Stimulated activated CD8-positive, alpha-beta memory T cell treated with anti-CD3 and anti-CD28 coated beads, Interleukin-7, amount 100 ng/mL, for 1 hour (primary cell): ENCODE measurements at places on chromosomes 12 and 14.

DNA sequence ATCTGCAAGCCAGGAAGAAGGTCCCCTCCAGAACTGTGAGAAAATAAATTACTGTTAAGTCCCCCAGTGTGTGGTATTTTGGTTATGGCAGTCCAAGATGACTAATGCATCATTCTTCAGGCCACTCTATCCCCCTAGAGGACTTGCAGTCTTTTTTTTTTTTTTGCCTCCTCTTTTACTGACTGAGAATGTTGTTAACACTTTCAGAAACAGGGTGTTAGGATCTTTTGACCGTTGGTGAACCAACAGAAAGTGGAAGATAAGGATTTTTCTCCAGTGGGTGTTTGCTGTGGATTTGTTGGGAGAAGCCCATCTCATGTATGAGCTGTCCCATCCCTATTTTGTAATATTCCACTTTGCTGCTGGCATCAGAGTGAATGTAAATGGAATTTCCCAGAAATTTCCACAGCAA lies 37.8 kb downstream of the MARK3 start:
- no peak for DNase-seq

DNA sequence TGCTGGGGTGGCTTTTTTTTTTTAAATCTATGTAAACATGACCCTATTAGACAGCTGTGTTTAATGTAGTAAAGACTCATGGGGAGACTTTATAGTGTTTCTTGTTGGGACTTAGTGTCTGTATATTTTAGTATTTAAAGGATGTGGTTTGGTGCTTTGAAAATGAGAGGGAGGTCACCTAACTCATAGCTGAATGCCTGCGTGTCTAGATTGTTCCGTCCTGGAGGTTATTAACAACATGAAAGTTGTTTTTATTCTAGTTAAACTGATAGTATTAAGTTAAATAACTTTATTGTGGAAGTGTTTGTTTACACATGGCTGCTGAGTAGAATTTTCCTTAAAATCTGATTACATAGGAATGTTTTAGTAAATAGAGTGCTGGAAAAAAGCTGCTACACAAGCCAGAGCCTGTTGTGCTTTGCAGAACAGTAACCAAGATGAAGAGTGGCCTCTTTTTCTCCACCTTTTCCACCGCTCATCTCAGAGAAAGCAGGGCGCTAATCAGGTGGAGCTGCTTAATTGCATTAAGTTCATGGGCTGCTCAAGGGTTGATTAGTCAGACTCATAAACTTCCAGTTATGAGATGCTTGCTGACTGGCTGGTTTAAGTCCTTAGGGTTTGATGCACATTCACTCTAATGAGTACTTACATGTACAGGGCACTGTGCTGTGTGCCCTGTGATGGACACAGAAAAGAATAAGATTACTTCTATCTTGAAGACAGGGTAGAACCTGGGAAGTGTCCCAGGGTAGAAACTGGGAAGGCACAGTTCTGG lies 62.7 kb downstream of the FBXO34 start:
- DNase-seq = no peak

- no peak for DNase-seq
These were observed 36.9 kb downstream of the TTLL5 start for GRCh38 chr14:75697918-75698317.

DNA sequence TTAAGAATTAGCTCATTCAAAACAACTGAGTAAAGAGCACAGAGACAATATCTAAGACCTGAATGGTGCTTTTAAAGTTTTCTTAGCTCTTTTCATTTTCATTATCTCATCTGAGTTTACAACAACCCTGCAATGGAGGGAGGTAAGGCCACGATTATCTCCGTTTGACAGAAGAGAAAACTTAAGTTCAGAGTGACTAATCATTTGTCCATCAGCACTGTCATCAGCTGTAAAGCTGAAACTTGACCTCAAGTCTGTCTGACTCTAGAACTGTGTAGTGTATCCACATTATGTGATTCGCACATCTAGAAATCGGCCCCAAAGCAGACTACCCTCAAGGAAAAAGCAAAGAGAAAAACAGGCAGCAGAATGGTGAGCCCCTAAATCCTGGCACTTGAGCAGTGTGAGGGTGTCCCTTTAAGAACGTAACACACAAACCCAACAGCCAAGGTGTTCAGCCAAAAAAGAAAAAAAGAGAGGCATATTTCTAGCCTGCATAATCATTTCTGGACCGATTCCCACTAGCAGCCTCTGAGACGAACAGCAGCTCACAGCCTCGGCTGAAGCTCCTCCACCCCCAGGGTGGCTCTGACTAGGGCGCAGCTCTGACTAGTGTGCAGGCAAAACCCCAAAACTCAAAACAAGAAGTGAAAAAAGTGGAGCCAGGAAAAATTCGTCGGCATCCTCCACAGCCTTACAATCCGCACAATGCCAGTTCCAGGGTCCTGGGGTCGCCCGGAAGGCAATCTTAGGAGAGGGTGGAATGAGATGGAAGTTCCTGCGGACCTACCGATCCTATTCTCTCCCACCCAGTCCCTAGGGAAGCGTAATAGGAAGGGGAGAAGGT lies 1.6 kb downstream of the STXBP6 start:
- no peak for DNase-seq

DNA sequence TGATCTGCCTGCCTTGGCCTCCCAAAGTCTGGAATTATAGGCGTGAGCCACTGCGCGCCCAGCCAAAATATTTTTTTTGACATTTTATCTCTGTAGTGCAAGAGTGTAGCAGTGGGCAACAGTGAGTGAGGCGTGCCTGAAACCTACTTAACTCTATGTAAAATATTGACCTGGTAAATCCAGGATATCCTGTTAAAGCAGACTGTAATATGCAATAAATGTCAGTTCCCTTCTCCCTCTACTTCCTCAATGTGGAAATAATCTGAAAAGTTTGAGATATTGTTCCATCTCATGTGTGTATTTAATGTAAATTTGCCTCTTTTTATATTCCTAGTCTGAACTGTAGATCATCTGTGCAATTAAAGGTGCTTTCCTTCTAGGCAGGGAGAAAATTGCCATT lies 9.5 kb upstream of the CDK17 start:
- DNase-seq = no peak

- no peak for DNase-seq
These were observed 576.7 kb downstream of the SLC16A7 start for GRCh38 chr12:60172266-60173211.

GRCh38 chr12:50533971-50534370 lies 29.2 kb downstream of the DIP2B start:
- DNase-seq = no peak

DNA sequence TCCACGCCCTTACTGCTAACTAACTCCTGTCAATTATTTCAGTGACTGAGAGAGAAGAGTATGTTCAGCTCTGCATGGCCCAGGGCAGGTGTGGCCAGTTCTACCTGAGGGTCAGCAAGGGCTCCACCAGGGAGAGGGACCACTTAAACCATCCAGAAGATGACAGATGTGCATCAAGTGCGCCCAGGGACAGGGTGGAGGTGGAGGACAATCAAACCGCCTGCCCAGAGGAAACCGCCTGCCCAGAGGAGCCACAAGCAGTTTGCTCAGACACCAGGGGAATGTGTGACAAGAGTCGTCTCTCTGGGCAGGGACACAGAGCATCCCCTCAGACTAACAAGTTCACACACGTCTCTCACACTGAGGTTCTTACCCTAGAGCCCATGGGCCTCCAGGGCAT lies 14.5 kb downstream of the DPF3 start:
- no peak for DNase-seq

GRCh38 chr12:69600804-69601203 lies 9.9 kb downstream of the LRRC10 start:
- no peak for DNase-seq

GRCh38 chr14:69591317-69591716 lies 16.6 kb upstream of the CCDC177 start:
- DNase-seq = no peak

DNA sequence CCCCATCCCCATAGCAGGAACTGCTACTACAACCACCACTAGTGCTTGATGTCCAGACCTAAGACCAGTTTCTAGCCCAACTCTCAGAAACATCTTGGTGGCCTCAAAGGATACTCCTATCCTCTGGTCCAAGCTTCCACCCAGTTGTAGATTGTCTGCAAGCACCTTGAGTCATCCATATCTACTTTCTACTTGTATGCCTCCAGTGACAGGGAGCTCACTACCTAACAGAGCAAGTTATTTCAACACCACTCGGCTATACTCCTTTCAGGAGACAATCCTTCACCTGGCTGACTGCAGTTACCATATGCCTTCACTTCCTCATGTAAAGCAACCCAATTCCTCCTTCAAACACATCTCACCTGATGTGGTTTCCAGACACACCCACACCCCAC lies 49.5 kb downstream of the KDM2B start:
- DNase-seq = no peak

- no peak for DNase-seq
These were observed 65.7 kb upstream of the CAPRIN2 start for GRCh38 chr12:30820406-30820946.

GRCh38 chr12:13258717-13259119 lies 62.2 kb downstream of the EMP1 start:
- no peak for DNase-seq

DNA sequence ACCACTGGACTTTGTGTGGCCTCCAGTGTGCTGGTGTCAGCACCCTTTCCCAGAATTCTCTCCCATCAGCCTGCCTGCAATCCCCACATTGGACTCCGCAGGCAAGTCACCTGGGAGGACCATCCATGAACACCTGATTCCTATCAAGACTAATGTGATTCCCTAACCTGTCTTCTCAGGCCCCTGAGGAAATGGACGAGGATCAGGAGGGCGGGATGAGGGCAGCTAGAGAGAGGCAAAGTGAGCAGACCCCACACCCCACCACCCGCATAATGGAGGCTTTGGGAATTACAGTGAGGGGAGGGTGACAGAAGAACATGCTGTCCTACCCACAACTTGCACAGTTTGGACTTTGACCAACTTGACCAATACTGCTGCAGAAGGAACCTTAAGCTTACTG lies 60.9 kb upstream of the RFX4 start:
- no peak for DNase-seq

- DNase-seq = no peak
These were observed 17.7 kb downstream of the IRAK4 start for GRCh38 chr12:43776498-43776897.

DNA sequence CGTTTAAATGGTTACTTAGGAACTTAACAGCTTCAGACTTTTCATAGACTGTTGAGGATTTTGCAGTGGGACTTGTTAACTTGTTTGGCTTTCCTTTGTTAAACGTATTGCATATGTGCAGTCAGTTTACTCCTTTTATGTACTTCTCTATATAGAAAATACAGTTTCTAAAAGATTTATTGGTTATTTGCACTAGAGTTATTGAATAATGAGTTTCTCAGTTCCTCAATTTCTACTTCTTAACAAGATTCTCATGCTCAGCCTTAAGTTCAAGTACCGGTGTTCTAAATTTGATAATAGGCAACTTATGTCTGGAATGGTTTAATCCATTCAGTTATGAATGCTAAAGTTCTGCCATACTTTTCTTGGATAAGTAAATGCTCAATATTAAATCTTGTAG lies 919 bp downstream of the PSMA3 start:
- DNase-seq = no peak
